Tibial artery (tissue), 4 donors: ENCODE measurements at places on chromosomes 3 and 15.

DNA sequence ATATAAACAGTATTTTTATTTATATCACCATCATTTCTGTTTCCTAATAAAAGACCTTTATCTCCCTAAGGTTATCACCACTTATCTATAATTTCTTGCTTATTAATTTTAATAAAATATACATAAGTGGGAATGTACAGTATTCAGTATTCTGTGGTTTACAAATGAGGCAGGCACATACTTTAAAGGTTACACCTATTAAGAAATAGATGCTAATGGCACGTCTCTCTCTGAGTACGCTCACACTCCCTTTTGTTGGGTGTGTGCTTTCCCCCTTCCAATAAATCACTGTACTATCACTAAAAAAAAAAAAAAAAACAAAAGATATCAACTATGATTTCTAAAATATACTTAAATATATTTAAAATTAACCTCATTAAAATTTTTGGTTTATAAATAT, 8.9 kb downstream of the OXNAD1 start:
- DNase-seq, result no peak

- DNase-seq, result no peak
Observed at GRCh38 chr3:177119829-177120228, 77.5 kb downstream of the TBL1XR1 start.

DNA sequence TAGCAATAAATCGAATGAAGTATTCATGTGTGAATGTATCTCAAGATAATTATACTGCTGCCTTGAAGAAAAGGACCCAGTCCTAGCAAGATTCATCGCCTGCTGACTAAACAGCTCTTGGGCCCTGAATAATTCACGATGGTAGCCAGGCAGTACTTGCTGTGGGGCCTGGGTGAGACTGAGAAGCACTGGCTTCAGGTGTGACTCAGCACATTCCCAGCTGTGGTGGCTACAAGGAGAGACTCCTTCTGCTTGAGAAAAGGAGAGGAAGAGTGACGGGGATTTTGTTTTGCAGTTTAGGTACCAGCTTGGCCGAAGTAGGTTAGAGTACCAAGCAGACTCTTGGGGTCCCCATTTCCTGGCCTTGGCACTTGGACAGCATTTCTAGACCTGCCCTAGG, 47.6 kb upstream of the CD200R1L start:
- no peak for DNase-seq

DNA sequence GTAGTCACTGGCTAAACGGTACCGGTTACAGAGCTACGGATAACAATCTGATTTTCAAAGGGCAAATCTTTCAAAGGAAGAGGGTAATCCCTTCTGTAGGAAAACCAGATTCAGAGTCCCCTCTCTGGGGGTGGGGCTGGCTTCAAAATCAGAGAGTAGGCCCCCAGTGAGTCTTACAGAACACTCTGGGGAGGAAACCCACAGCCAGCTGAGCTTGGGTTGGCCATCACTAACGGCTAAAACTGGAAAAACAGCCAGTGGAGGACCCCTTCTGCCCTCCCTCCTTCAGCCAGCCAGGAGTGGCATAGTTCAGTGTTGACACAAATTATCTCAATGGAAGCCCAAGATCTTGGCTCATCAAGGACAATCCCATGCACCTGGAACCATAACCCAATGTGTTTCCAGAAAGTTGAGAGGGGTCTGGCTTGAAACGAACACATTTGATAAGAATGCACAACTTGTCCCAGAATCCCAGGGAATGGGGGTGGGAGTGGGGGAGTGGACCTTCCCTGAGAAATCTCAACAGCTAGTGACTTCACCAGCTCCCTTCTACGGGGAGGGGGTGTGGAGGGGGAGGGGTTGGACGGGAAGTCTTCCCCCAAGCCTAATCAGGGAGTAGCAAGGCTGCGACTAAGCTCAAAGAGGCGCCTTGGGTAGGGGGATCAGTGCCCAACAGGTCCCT, 1.0 kb downstream of the RASL12 start:
- peak; percentile 69 for DNase-seq

DNA sequence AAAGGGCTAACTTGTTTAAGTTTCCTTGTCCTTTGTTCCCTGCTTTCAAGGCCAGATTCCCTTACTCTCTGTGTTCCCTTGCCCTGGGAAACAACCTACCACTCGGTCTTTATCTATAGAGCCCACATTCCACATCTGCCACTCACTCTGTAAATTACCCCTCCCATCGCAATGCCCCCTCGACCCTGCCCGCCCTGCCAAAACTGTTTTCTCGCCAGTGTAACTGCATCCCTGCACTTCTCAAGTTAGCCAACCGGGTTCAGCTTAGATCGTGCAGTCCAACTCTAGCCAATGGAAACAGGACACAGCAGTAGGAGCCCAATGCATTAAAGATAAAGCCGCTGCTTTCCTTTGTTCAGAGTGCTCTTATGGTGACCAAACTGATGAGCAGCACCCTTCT, 263.6 kb downstream of the TBL1XR1 start:
- no peak for DNase-seq

DNA sequence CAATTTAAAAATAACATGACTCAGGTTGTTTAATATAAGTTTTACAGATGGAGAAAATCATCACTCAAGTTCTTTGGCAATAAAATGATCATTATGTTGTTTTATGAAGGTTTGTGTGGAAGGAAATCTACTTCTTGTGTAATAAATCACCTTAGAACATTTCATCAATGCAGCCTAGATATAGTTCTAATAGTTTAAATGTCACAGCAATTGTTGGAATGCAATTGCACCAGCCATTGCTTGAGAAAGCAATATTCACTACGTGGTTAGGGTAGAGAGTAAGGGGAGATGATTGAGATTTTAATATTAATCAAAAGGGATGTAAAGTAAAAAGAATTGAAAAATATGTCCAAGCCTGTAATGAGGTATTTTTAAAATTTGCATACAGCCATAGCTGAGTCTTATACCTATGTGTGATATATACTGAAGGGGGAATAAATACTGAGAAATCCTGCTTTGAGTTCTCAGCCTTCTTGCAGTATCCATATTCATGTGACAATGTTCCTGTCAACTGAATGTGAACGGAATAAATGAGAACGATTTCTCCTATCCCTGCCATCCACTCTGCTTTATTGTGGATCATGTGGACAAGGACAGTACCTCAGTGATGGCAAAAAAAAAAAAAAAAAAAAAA, 257.9 kb downstream of the OTOL1 start:
- DNase-seq, result no peak

DNA sequence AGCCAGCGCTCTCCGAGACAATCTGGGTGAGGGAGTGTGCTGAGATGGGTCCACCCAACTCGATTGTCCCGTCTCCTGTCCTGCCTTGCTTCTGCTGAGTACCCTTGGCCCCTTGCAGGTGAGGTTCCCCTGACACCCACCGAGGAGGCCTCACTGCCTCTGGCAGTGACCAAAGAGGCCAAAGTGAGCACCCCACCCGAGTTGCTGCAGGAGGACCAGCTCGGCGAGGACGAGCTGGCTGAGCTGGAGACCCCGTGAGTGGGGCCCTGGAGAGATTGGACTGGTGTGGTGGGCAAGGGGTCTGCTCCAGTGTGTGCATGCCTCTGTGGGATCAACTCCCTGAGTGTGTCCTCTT, 23.6 kb downstream of the NBEAL2 start:
- no peak for DNase-seq

DNA sequence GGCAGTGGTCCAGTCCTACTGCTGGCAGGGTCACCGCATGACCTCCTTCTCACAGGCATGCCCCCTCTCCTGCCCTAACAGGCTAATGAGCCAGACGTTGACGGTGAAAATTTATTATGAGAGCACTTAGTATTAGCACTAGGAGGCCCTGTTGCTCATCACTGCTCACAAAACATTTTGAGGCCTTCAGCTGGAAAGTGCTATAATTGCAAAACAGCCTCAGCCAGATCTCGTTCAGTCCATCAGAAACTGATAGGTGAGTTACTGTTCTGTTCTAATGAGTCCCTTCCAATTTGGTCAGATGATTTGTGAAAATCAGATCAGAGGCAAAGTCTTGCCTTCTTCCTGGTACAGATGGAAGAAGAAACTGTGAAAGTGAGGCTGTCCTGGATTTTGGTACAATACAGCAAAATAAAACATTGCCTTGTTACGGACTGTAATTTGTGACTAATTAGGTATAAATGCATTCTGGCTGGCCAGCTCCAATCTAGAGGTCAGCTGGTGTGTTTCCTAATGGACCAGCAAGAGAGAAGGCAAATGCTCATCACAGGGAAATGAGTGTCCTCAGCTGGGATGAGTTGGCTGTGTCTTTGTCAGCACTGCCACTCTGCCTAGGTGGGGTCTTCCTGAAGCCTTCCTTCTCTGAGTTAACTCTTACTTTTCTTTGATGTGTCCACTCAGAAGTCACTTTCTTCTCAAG, 316.8 kb downstream of the CHST2 start:
- DNase-seq, result no peak

GRCh38 chr3:134237454-134238145, 13.1 kb downstream of the RYK start:
- DNase-seq, result no peak

DNA sequence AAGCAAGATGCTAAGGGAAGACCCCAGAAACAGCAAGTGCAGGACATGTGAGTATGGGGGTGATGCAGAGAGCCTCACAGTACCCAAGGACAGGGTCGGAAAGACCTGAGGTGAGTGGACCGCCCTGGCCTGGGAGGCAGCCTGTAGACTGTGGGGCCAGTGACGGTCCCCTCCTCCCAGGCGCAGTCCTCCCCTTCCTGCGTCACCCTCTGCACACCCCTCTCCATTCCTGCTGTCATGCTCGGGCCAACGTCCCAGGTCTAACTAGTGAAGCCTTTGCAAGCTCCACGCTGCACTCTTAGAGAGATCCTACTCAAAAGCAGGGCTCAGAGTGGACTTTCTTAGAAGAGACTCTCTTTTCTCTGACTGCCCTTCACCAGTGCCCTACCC, 41.6 kb downstream of the TM2D3 start:
- no peak for DNase-seq

GRCh38 chr3:57943525-57944495, 64.4 kb upstream of the FLNB start:
- DNase-seq, result peak; percentile 54

GRCh38 chr3:25493786-25494185, 65.7 kb downstream of the RARB start:
- DNase-seq, result no peak

GRCh38 chr3:183895774-183896173, 11.1 kb upstream of the PARL start:
- no peak for DNase-seq

DNA sequence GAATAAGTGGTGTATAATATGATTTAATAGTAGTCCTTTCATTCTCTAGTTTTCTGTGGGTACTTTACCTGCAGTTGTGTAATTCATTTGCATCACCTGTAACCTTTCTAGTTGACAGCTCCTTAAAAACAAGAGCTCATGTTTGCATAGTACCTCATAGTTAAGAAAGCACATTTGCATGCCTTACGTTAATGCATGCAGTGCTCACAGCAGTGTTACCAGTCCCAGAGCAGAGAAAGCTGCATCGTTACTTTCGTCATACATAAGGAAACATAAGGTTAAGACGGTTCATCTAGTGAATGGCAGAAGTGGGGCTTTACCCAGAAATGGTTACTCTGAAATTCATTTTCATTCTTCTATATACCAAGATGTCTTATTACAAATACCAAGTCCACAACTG, 111.3 kb downstream of the AKAP13 start:
- DNase-seq, result no peak

- DNase-seq, result no peak
Observed at GRCh38 chr3:151998744-151999143, 125.3 kb downstream of the SUCNR1 start.

GRCh38 chr3:174810254-174810653, 48.9 kb upstream of the NAALADL2 start:
- no peak for DNase-seq

DNA sequence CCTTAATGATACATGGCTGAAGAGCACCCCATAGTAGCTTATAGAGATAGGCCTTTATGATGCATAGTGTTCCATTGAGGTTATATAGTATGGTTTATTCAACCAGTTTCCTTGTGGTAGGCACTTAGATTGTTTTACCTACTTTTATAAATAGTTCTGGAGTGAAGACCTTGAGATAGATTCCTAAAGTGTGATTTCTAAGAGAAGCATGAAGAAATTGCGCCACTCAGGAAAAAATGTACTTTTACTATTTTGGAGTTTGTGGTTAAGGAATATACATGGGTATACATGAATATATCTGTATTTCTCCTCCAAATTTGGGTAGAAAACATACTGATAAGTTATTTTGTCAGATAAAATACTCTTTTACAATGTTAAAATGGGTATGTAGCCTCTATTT, 70.5 kb downstream of the CHD2 start:
- no peak for DNase-seq

DNA sequence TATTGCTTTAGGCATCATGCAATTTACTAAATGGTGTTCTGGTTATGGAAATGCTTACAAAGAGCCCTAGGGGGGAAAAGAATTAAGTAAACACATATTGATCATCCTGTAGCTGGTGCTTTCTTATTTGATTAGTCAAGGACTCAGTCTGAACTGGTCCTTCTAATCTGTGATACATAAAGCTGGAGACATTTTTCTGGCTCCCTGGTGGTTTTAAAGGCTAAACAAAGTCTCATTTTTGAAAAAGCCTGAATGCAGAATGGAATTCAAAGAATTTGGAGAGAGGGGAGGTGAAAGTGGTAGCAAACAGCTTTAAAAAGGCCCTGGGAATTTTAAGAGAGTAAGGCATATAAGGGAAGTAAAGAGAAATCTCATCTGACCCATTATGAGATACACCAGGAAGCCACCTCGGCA, 149.7 kb downstream of the RBMS3 start:
- DNase-seq, result no peak

DNA sequence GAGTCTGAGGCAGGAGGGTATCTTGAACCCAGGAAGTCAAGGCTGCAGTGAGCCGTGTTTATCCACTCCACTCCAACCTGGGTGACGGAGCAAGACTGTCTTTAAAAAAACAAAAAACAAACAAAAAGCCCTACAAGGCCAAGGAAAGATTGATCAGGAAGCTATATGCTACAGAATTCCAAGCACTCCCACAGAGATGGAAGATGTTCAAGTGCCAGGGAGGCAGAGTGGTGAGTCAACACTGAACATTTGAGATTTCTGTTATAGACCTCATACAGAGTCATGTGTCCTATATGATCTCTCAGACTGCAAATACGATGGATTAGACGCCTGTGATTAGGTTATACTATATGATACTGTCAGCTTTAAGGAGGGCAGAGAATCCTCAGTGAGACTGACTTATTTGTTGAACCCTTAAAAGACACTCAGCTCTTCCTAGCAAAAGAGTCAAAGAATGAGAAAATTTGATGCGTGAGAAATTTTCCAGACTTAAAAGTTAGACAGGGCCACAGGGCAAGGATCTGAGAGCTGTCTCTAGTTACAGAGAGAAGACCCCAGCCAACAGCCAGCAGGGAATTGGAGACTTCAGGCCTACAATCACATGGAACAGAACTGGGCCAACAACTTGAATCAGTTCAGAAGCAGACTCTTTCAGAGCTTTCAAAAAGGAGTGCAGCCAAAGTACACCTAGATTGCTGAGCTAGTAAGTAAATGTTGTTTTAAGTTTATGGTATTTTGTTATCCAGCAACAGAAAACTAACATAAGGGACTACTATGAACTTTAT, 107.6 kb downstream of the PIK3CB start:
- DNase-seq, result no peak

GRCh38 chr3:73674280-73674679, 49.5 kb upstream of the PDZRN3 start:
- no peak for DNase-seq
